ENCODE measurements at places on chromosomes 7 and 10.

- DNase-seq, result no peak
These were observed 2.9 kb downstream of the LRMDA start for GRCh38 chr10:75434291-75434690.

DNA sequence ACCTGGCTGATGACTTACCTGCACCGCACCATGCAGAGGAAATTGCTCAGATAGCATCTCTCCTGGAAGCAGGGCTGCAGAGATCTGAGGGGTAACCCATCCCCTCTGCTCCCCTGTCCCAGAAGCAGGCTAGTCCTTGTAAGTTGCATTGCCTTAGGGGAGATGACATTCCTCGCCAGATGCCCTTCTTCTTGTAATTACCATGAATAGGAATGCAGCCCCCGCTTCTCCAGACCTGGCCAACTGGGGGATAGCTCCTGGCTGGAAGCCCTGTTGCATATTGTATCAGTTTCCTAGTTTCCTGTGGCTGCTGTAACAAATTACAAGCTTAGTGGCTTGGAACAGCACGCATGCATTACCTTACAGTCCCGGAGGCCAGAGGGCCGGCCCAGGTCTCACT, 47.5 kb upstream of the EN2 start:
- DNase-seq, result no peak

- no peak for DNase-seq
These were observed 28.1 kb upstream of the KIF5B start for GRCh38 chr10:32084185-32084851.

DNA sequence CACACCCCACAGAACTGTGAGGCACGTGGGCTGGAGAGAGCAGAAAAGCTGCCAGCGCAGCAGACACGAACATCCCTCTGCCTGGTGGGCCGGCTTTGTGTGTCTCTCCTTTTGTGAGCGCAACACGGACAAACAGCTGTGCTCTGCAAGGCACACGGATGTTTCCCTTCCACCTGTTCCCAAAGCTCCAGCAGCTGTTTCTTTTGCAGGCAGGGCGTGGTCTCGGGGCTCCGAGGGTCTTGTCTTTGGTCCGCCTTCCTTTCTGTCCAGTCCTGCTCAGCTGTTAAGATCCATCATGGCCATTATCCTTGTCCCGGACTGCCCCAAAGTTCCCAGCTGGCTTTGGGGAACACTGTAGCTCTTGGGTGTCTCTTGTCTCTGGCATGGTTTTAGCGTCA, 32.7 kb upstream of the SH2B2 start:
- no peak for DNase-seq

GRCh38 chr10:68562661-68563570, 2.8 kb downstream of the TET1 start:
- DNase-seq, result no peak

All from stimulated activated CD8-positive, alpha-beta memory T cell treated with anti-CD3 and anti-CD28 coated beads, Interleukin-4, amount 100 ng/mL, for 24 hours (primary cell).